Frontal cortex (tissue), 4 donors: ENCODE measurements at places on chromosomes 2 and 18. TPM values are rescaled to one million over a fixed set of nuclear protein-coding genes. Genes with fewer than 3 reads are reported as not detected.

DNA sequence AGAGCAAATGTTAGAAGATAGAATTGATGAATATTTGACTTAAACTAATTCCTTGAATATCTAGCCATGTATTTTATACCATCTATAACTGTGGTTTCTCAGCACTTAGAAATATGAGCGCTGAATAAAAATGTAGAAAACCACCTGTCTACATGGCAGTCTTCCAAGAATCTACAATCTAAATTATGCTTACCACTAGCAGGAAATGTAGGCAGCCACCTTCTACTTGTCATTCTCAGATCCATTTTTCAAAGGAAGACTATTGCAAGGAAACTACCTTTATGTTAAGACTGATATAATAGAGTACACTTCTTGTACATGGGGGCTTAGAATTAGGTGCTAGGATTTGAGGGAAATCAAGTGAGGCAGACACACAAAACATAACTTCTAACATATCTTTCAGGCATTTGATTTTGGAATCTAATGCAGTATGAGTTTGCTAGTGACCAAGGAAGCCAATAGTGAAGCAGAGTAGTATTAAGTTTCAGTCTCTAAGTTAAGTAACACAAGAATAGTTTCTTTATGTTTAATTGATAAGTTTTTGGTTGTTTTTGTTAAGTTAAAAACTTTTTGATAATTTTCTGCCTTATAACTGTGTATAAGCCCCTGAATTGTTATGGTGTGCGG, 175.9 kb upstream of the ITGA4 start:
- no peak for DNase-seq

MREG gene
- total RNA-seq: 2.4 TPM

DNA sequence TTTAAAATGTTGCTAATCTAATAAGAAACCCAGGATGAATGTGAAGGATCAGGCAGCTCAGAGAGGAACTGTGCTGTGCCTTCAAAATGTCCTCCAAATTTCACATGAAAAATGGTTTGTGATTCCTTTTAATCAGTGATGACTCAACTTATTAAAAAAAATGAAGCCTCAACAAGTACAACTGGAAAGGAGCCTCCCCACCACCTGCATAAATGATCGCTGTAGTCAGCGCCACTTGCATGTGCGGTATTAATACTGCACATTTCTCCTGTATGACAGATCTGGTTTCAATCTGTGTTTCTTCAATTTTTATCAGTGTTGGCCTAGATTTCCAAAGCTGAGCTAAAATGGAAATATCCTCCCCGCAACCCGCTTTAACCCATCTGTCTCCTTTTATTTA, 115.0 kb upstream of the TMEM200C start:
- no peak for DNase-seq

EPB41L3 gene
- total RNA-seq: 57.5 TPM
